Stimulated activated CD8-positive, alpha-beta memory T cell treated with anti-CD3 and anti-CD28 coated beads, Interleukin-7, amount 100 ng/mL, for 48 hours (primary cell): ENCODE measurements at places on chromosomes 1 and 21.

- DNase-seq: no peak
Measured at GRCh38 chr1:94602316-94602715, 60.8 kb upstream of the F3 start.

- DNase-seq: no peak
Measured at GRCh38 chr1:203368624-203369451, 17.9 kb upstream of the FMOD start.

DNA sequence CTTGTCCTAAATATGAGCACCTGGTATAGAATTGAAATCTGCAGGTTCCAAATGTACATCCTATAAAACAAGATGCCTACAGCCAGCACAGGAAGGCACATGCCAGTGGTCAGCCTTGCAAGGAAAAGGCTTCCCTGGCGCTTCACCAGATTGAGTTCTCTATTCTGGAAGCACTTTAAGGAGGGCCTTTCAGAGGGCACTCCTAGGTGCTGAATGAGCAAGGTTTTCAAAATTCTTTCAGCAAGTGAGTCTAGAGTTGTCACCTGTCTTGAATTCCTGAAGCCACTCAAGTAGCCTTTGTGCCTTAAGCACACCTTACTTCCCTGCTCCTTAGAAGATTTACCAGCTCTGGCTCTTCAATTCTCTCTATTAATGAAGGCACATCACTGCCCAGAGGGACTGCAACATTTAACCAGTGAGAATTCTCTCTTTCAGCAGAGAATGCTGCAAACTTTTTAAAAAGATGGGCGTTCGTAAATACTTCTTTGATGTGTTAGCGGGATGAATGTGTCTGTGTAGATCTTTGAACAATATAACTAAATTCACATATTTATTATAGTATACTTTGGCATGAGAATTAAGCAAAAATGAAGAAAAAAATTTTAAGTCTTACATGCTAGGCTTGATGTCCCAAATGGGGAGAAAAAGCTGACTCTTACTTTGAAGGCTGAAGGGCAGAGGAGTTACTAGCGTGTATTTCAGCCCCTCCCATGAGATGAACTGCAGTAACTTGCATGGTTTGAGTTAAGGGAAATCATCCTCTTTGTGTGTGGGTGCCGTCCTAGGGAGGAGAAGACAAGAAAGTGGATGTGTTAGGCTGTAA, 162.0 kb downstream of the NTPCR start:
- DNase-seq: no peak

DNA sequence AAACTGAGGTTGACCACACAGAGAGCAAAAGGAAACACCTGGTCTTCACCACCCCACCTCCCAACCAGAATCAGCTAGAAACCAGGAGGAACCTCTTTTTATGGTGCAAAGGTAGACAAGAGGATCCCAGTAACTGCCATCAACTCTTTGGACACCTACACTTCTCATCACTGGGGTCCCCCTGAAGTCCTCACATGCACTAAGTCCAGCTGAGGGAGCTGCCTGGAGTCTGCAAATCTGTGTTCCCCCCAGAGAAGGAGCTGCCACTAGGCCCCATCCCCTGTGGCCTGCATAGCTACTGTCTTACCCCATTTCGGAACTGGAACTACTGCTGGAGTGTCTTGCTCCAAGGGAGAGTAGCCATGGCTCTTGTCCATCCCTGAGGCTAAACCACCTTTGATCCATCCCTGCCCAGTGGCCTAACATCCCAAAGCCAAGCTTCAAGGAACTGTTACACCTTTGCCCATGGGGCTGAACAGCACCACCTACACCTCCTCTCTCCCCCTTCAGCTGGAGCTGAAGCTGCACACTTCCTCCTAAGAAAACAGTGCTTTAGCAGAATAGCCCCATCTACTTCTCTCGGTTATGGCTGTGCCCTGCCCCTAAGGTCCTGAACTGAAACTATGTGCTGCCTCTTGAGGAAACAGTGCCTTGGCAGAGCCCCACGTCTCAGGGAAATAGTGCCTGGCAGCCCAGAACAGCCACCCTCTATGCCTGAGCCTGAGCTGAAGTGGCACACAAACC, 85.4 kb upstream of the CD53 start:
- no peak for DNase-seq

- DNase-seq: no peak
Measured at GRCh38 chr21:38761531-38761930, 44.2 kb upstream of the ETS2 start.

DNA sequence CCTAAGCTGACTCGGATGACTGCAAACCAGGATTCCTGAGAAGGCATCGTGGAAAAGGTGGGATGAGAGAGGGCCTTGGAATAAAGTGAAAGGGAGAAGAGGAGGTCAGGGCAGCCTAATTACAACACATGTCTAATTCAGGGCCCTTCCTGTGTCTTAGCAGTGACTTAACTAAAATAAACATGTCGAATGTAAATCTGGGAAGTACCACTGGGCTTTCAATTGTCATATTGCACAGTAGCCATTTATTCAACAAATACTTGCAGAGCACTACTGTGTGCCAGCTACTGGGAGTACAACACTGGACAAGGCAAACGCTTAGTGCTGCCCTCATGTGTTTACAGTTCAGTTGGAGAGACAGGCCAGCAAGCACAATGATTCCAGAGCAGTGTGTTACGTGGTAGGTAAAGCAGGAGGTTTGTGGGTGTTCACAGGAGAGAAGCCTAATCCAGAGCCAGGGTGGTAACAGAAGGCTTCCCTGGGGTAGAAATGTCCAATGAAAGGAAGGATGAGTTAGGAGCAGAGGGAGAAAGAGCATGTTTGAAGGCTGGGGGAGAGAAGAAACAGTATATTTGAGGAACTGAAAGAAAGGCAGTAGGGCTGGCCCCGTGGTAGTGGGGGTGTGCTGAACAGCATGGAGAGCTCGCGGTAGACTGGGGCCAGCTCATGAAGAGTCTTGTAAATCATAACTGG, 38.0 kb upstream of the RASAL2 start:
- DNase-seq: no peak

GRCh38 chr1:212700223-212700891, 717 bp upstream of the BATF3 start:
- peak; percentile 58 for DNase-seq

- DNase-seq: peak; percentile 20
Measured at GRCh38 chr1:63773815-63774616, at the start of gene ROR1. ROR1 (plus strand) TSS chr1:63774017.

- DNase-seq: no peak
Measured at GRCh38 chr1:48870596-48870995, 93.9 kb upstream of the BEND5 start.

GRCh38 chr1:61888808-61889207, 146.5 kb downstream of the PATJ start:
- DNase-seq: no peak

- no peak for DNase-seq
Measured at GRCh38 chr1:7249516-7249915, 464.3 kb downstream of the CAMTA1 start.

DNA sequence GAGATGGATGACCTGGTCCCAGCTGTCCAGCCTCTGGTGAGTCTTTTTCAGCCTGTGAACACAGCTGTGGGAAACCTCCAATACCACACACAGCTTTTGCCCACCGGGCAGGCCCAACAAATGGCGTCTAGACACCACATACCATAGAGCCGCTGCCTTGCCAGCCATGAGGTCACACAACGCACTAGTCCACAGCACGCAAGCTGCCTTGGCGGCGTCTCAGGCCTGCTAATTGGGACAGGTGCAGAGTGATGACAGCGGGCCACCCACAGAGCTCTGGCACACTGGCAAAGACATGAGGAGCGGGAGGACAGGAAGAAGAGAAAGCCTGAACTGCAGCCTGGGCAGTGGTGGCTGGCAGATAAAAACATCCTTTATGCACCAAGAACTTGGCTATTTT, 125.5 kb downstream of the ADAMTS1 start:
- no peak for DNase-seq

GRCh38 chr1:93905734-93906133, 3.5 kb downstream of the GCLM start:
- DNase-seq: no peak

- no peak for DNase-seq
Measured at GRCh38 chr1:227315629-227316346, 2.5 kb downstream of the CDC42BPA start.
